ENCODE measurements at places on chromosomes 5 and 9. TPM values are rescaled to one million over a fixed set of nuclear protein-coding genes. Genes with fewer than 3 reads are reported as not detected.

DNA sequence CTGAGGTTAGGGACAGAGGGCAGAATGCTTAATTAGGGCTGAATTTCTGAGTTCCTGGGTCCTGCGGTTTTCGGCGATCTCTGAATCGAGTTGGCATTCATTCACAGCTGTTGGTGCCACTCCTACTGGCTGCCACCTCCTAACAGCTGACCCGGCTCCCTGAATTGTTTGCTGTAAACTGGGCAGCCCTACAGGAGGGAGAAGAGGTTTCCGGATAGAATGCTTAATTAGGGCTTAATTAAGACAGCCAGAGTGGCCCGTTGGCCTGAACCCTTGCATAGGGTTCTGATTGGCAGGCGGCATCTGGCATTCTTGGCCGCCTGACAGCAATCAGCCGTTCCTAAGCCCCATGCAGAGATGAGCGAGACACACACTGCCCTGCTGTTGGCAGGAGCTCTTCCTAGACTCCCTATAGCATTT is 25.7 kb downstream of the FRMPD1 start:
- DNase-seq: peak; percentile 29

- no peak for DNase-seq
These were observed 47.5 kb downstream of the SAXO1 start for GRCh38 chr9:18985464-18985951.

DNA sequence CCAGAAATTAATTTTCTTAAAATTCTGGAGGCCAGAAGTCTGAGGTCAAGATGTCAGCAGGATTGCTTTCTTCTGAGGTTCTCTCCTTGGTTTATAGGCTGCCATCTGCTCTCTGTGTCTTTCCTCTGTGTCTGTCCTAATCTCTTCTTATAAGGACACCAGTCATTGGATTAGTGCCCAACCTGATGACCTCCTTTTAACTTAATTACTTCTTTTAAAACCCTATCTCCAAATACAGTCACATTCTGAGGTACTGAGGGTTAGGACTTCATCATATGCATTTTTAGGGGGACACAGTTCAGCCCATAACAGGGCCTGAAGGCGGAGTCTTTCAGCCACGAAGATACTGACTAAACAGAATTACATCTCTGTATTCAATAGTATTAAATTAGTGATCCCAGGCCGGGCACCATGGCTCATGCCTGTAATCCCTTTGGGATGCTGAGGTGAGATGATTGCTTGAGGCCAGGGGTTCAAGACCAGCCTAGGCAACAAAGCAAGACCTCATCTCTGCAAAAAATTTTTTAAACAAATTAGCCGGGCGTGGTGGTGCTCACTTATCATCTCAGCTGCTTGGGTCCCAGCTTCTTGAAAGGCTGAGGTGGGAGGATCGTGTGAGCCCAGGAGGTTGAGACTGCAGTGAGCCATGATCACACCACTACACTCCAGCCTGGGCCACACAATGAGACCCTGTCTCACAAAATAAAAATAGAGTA is 5.9 kb upstream of the RPS6 start:
- no peak for DNase-seq

DNA sequence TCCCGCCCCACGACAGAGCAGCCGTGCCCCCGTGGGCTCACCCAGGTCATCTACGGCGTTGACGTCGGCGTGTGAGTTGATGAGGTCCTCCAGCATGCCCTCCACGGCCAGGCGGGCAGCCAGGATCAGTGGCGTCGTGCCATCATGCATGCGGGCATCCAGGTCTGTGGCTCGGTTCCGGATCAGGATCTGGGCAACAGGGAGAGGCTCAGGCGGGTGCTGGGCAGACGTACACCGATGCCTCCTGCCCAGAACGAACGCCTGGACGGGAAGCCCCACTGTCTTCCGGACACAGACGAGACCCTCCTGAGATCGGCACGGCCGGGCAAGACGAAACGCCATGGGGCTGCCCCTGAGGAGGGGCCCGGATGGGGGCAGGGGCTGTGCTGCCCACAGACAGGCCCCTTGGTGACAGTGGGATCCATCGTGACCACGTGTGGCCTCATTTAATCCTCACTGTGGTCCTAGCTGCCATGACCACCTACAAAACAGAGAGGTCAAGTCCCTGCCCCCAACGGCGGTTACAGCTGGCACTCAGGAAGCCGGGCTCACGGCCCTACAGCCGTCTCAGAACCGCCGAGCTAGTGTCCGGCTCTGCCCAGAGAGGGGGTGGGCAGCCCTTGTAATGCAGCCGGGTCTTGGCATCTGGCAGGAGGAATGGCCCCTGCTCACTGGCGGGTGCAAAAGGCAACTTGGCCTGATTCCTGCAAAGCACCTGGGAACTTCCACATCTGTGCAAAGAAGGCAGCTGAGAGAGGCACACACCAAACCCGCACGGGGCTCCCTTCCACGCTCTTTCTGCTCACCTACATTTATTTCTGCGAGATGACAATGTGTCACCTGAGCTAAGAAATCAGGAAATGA is 16.5 kb upstream of the SEC16A start:
- no peak for DNase-seq

GRCh38 chr9:33719581-33720374 is 75.6 kb upstream of the PRSS3 start:
- DNase-seq: no peak

GRCh38 chr9:104118916-104119315 is 24.8 kb downstream of the SMC2 start:
- DNase-seq: no peak

- DNase-seq: no peak
These were observed 8.8 kb upstream of the WDR36 start for GRCh38 chr5:111083323-111083722.

GRCh38 chr5:179271821-179272325 is 73.4 kb downstream of the ADAMTS2 start:
- no peak for DNase-seq

GRCh38 chr9:86756576-86757381 is 190.5 kb downstream of the GAS1 start:
- no peak for DNase-seq

- no peak for DNase-seq
These were observed 153.5 kb upstream of the KIF2A start for GRCh38 chr5:62152394-62153087.

DNA sequence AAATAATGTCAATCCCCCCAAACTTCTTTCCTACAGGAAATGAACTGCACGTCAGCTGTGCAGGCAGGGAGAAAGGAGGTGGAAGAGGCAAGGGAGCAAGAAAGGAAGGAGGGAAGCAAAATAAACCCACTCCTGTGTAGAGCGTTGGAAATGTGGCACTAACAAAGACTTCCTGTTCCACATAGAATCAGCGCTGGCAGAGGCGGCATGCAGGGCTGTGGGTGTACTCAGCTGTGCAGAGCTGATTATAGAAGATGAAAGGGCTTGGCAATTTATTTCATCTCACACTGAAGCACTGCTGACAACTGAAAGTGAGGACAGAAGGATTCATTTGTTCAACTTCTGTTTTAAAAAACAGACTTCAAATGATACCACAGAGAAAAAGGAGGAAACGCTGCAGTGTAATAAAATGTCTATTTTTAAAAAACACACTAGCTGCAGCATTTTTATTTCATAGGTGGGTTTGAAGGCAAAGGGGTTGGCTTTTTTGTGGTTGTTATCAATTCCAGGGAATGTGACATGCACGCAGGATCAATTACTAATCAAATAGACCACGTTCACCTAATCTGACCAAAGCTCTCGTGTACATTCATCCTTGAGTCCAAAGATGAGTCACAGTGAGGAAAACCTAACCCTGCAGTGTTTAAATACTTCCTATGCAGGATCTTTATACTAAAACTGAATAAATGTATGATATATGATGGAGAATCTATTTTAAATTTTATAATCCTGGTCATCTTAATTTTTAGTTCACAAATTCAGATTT is 583.5 kb downstream of the ZNF608 start:
- DNase-seq: peak; percentile 38

- DNase-seq: no peak
These were observed 217.9 kb downstream of the SPATA31D1 start for GRCh38 chr9:82206490-82206889.

- no peak for DNase-seq
These were observed 938 bp downstream of the LPAR1 start for GRCh38 chr9:111037356-111037707.

DNA sequence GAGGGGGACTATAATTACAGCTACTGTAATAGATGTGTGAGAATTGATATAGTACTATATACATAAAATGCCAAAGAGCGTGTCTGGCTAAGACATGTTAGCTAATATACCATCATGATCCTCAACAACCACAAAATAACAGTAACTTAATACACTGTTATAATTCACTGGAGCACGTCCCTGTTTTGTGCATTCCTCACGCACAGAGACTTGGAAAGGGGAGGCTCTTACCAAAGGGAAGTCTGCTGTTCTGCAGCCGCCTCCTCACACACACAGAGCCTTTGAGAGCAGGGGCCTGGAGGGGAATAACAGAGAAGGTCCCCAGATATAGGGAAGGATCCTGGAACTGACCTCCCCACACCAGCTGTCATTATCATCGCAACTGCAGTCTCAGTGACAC is 97.3 kb downstream of the ANKRD18A start:
- no peak for DNase-seq

DNA sequence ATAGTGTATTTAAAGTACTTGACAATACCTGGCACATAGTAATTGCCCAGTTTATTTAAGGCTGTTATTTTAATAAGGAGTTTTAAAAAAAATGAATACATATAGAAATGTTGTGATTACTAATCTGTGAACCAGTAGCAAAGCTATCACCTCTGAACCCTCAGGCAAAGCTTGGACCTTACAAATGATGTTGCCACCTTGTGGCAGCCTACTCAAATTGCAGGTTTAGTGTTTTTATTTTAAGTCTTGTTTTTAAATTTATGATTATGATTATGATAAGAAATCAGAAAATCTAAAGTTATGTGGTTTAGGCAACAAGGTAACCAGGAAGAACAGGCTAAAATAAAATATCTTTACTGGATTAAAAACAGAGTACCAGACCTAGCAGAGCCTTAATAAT is 35.8 kb downstream of the PPARGC1B start:
- DNase-seq: no peak

DNA sequence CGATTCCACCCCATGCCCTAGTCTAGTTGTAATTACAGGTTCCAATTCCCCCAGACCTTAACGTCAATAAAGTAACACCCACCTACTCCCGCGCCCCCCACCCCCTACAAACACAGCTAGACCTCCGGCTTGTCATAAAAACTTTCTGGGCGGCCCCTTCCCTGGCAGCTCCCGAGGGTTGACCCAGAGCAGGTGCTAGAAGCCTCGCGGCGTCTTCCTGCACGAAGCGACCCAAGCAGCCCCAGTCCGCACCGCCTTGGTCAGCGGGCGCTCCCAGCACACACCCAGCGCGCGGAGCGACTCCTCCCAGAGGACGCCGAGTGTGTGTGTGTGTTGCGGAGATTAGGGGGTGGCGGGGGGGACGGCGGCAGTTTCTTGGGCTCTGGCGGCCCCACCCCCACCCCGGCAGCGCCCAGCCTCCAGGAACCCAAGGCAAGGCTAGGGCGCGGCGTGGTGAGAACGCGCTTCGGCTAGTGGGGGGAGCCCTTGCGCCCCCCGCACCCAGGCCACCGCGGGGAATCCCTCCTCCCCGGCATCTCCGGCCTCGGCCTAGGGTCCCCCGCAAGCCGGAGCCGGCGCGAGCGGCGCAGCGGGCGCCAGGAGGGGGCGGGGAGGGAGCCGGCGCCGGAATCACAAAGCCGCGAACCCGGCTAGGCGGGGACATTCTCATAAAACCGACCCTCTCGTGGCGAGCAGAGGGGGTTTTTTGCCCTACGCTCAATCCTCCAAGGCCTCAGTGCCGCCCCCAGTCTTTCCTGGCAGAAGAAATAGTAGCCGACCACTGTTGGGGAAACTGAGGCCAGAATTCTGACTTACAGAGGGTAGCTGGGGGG is 2.2 kb downstream of the PCDH1 start:
- peak; percentile 39 for DNase-seq

DNA sequence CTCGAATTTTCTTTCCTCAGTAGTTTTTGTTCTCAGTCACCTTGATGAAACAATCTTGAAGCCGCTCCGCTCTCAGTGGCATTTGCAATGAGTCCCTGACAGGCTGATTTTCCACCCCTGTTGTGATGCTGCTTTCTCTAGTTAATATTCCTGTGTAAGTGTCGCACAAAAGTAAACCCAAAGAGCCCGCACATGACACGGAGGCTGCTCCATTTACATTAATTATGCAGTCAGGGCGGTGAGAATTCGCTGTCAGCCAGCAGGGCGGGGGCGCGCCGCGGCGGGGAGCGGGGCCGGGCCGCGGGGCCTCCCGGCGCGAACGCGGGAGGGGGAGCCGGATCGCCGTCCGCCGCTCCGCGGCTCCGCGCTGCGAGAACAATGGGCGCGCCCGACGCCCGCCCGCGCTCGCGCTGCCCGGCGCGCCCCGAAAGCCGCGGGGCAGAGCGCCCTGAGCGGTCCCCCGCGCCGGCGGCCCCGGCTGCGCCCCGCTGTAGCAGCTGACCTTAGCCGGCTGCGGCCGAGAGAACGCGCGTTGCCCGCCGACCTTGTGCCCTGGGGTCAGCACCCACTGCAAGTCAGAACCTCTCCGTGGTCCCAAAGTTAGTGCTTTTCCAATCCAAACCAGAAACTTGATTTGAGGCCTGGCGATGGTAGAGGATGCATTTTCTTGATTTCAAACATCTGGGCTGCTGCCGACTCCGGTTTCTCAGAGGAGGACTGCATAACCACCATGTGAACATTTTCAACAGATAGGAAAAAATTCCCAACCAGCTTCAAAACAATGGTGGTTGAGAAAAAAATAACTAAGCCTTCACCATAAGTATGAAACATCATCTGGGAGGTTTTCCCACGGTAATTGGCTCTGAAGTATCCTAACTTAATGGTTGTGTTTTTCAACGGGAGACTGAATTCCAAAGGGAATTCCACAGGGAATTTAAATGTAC is 142.6 kb downstream of the PBX3 start:
- peak; percentile 39 for DNase-seq

DNA sequence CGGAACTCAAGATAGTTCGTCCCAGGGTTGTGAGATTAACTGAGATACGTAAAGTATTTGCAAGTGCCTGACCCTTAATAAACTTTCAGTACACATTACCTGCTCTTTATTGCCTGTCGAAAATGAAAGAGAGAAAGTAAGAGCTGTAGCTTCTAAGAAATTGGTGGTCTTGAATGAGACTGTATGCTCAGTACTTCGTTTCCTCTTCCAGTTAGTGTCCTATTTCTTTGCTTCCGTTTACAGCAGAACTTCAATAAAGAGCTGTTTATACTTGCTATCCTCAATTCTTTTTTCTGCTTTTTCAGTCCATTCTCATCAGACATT is 534 bp downstream of the SRFBP1 start:
- DNase-seq: no peak

DNA sequence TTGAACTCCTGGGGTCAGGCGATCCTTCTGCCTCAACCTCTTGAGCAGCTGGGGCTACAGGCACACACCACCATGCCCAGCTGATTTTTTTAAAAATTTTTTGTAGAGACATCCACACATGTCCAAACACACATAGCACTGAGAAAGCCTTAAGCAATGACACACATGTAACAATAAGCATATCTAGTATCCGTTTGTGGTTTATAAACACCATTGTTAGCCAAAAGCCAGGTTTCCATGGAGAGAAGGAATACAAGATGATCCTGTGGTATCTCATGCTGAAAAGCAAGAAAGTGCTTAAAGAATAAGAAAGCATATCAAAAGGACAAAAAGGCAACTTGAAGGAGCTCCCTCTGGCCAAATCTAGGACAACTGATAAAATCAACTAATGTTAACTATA is 29.7 kb upstream of the SLC1A3 start:
- DNase-seq: no peak

ZFP2 gene
- 2.1 TPM for polyA plus RNA-seq

FOXD4L6 gene
- polyA plus RNA-seq: not detected

C9 gene
- polyA plus RNA-seq: not detected

LVRN gene
- polyA plus RNA-seq: 0.20 TPM

HMMR gene
- 0.59 TPM for polyA plus RNA-seq

PAEP gene
- not detected for polyA plus RNA-seq

LMX1B gene
- polyA plus RNA-seq: 0.25 TPM

WASHC1 gene
- 11.8 TPM for polyA plus RNA-seq

SMC2 gene
- 4.0 TPM for polyA plus RNA-seq

FOXD4L4 gene
- not detected for polyA plus RNA-seq

PCDHA11 gene
- not detected for polyA plus RNA-seq
